ENCODE measurements at places on chromosomes 2 and 18.

- DNase-seq = no peak
Measured at GRCh38 chr2:210642333-210642732, 85.9 kb downstream of the CPS1 start.

DNA sequence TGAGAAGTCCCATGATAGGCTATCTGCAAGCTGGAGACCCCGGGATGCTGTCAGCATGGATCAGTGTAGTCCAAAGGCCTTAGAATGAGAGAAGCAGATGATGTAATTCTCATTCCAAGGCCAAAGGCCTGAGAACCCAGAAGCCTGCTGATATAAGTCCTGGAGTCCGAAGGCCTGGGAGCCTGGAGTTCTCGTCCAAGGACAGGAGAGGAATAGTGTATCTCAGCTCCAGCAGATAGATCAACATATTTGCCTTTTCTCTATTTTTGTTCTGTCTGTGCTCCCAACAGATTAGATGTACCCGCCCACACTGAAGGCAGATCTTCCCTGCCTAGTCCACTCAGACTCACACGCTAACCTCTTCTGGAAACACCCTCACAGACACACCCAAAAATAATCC lies 454.9 kb upstream of the CHAC2 start:
- DNase-seq = no peak

DNA sequence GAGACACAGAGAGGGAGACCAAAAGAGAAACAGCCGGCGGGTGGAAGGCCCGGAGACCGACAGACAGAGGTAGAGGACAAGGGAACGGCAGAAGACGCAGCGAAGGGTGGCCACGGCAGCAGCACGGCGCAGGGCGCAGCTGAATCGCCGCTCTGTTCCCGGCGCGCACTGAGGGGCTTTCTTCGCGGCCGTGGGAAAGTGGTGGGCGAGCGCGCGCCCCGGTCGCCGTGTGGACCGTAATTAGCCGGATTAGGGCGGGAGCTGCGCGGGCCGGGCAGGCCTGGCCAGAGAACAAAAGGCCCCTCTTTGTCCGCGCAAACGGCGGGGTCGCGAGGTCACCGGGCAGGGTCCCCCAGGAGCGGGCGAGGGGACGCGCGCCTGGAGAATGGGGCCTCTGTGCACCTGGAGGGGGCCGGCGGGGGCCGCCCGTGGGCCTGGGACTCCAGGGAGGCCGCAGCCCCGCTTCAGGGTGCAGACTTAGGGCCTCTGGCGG lies 158.3 kb downstream of the ZFP36L2 start:
- DNase-seq = no peak

- DNase-seq = no peak
Measured at GRCh38 chr2:848099-848498, 102.5 kb upstream of the SNTG2 start.

DNA sequence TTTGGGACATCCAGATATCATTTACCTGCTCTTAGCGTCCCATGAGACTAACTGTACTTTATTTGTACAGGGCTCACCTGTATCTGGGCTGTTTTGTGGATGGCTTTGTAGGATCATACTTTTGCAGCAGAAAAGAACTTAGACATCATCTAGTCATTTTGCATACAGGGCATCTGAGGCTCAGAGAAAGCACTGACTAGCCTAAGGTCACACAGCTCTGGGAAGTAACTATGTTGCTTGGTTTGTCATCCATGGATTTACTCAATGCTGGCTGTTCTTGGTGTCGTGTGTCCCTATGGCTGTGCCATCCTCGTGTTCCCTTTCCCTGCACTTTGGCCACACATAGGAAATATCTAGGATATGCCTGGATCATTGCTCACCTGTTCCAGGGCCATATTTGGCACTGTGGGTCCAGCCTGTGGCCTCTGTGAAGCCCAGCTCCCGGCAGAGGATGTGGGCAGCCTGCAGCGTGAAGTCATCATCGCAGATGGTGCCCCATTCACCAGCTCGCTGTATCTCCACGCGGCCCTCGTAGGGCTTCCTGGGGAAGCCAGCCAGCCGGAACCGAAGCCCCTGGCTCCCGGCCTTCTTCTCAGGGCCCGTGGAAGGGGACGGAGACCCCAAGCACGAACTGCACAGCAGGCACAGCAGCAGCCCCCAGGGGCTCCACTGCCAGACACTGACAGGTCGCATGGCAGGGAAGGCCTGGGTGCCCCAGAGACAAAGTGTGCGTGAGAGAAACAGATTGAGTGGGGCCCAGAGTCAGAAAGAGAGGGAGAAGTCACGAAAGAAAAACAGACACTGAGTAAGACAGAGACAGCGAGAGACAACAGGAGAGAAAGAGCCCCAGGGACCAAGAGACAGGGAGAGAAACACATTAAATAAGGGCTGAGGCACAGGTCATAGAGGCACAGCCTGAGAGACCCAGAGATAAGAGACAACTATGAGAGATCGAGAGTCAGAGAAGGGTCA lies 1.5 kb downstream of the LOXL3 start:
- DNase-seq = no peak

GRCh38 chr2:105385731-105386540 lies 12.9 kb downstream of the FHL2 start:
- DNase-seq = no peak

DNA sequence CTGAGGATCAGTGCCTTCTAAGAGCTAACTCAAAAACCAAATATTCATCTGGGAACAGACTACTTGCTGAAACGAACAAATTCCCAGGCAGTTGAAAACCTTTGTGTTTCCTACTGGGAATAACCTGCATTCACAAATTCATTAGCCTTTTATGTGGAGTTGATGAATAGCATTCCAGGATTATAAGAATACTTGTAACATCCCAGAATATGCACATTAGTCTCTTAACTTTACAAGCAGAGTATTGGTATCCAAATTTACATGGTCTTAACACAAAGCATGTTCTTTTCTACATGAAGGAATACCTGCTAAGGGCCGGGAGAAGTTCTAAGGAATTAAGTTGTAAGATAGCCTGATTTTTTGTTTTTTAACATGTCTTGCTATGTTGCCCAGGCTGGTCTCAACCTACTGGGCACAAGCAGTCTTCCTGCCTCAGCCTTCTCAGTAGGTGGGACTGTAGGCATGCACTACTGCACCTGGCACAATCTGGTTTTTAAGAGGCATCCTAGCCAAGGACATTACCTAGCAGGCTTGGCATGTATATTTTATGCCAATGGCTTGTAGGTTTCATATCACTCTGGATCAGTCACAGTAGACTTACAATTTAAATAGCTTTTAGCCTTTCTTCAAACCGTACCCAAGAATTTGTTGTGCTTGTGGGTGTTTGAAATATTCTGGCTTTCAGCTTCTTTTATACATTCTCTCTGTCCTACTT lies 50.7 kb downstream of the MGAT5 start:
- DNase-seq = no peak

GRCh38 chr18:52933356-52933755 lies 593.4 kb downstream of the DCC start:
- no peak for DNase-seq

Data from activated CD4-positive, alpha-beta T cell treated with anti-CD3 and anti-CD28 coated beads for 24 hours (primary cell).